ENCODE measurements at places on chromosomes 16 and 17. TPM values are rescaled to one million over a fixed set of nuclear protein-coding genes. Genes with fewer than 3 reads are reported as not detected.

- DNase-seq, result no peak
These were observed 1.7 kb downstream of the ADORA2B start for GRCh38 chr17:15946611-15947120.

- no peak for DNase-seq
These were observed 118.0 kb upstream of the RPL38 start for GRCh38 chr17:74085434-74085833.

- DNase-seq, result no peak
These were observed 26.6 kb upstream of the NAGLU start for GRCh38 chr17:42509409-42509808.

- DNase-seq, result no peak
These were observed 81.4 kb upstream of the FOXF1 start for GRCh38 chr16:86428729-86429517.

Gene CCL16
- not detected for total RNA-seq

Gene FSCN2
- total RNA-seq, result 2.1 TPM

DNA sequence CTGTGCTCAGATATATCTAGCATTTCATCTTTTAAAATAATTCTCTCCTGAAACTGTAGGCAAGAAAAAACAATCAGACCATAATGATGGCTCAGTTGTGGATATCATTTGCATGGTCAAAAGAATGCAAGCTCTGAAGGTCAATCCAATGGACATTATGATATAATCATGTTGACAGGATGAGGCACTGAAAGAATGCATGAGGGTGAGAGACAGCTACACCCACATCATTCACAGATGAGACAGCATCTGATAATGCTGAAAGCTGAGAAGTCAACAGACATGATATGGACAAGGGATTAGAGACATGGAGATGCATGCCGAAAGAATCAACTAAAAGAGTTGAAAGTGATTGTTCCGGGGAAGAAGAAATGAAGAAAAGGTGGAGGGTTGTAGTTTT is 346.4 kb upstream of the CDH5 start:
- DNase-seq, result no peak

GRCh38 chr16:55642611-55643010 is 13.2 kb upstream of the SLC6A2 start:
- no peak for DNase-seq

Gene NR1D1
- total RNA-seq, result 19.4 TPM
